ENCODE measurements at places on chromosomes 13 and 19. TPM values are rescaled to one million over a fixed set of nuclear protein-coding genes. Genes with fewer than 3 reads are reported as not detected.

CEACAM20 gene
- total RNA-seq: not detected

KLK7 gene
- not detected for total RNA-seq

MEDAG gene
- 0.21 TPM for total RNA-seq

NRTN gene
- 0.52 TPM for total RNA-seq

CEBPG gene
- 23.6 TPM for total RNA-seq

All from activated T-helper 17 cell treated with anti-CD3 and anti-CD28 coated beads, Interleukin-2, amount 50 U/mL, for 72 hours (primary cell).